ENCODE measurements at places on chromosomes 2 and 18. TPM values are rescaled to one million over a fixed set of nuclear protein-coding genes. Genes with fewer than 3 reads are reported as not detected.

Gene NCL
- 523 TPM for polyA plus RNA-seq

Gene MEIS1
- polyA plus RNA-seq: 0.33 TPM

Gene NOSTRIN
- polyA plus RNA-seq: not detected

Gene C2orf72
- polyA plus RNA-seq: not detected

Gene PLCD4
- 0.40 TPM for polyA plus RNA-seq

Gene NT5DC4
- not detected for polyA plus RNA-seq

Gene ASB18
- not detected for polyA plus RNA-seq

Gene ACVR1C
- polyA plus RNA-seq: 0.23 TPM

Gene CARF
- polyA plus RNA-seq: 7.7 TPM

Gene CPLX4
- not detected for polyA plus RNA-seq

Gene ADNP2
- 4.6 TPM for polyA plus RNA-seq

Gene CACNB4
- polyA plus RNA-seq: 0.43 TPM

Gene SPATA3
- not detected for polyA plus RNA-seq

Gene EMILIN1
- polyA plus RNA-seq: 0.61 TPM

Gene EVX2
- polyA plus RNA-seq: not detected

Gene DYNAP
- polyA plus RNA-seq: not detected

Gene TGOLN2
- polyA plus RNA-seq: 86.7 TPM

Gene CRACDL
- not detected for polyA plus RNA-seq

Gene DUSP19
- polyA plus RNA-seq: 0.50 TPM

Gene STPG4
- polyA plus RNA-seq: not detected

Gene LIMS3
- polyA plus RNA-seq: 0.85 TPM

Gene SP140L
- 38.9 TPM for polyA plus RNA-seq

Gene ATP6V1B1
- not detected for polyA plus RNA-seq

Gene NTSR2
- polyA plus RNA-seq: not detected
